T-helper 9 cell (primary cell): ENCODE measurements at places on chromosomes 5 and 9.

DNA sequence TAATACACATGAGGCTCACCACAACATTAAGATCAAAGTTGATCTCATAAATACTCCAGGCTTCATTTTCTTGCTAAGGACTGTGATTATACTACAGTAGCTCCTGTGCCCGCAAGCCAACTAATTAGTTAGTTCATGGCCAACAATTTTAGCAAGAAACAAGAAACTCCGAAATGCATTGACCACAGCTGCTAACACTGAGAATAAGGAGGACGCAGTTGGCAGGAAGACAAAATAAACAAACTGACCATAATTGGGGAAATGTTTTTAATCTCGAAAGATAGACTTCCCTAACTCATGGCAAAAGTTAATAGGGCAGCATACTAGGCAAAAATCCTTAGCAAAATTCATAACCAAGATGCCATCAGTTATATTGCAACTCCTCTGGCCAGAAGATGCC is 115.5 kb upstream of the SPEF2 start:
- no peak for DNase-seq

GRCh38 chr5:136057401-136058038 is 28.7 kb downstream of the TGFBI start:
- no peak for DNase-seq

GRCh38 chr9:116504893-116505480 is 182.1 kb upstream of the TRIM32 start:
- DNase-seq, result no peak

DNA sequence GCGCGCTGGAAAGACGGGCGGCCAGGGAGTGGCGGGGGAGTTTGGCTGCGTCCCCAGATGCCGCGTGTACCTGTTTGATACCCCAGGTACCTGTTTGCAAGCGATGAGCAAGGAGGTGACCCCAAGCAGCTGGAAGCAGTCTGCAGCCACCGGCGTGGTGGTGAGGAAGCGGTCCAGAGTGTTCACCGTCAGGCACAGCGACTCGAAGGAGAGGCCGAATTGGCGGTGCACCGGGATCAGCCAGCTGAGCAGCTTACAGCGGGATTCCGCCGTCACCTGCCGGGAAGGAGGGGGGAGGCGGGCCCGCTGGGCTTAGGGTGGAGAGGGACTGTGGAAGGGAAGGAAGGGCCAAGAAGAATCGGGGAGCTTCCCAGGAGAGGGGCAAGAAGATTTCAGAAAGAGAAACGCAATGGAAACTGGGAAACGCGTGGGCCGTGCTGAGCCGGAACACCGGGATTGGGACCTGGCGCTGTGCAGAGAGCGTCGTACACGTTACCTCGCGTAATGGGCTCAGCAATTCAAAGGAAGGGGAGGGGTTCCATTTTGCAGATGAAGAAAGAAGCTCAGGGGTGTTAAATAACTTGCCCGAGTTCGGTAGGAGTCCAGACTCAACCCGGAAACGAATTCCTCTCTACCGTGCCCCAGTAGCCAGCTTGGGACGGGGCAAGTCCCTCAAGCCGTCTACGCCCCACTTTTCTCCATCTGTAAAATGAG is 980 bp downstream of the CCNO start:
- no peak for DNase-seq

DNA sequence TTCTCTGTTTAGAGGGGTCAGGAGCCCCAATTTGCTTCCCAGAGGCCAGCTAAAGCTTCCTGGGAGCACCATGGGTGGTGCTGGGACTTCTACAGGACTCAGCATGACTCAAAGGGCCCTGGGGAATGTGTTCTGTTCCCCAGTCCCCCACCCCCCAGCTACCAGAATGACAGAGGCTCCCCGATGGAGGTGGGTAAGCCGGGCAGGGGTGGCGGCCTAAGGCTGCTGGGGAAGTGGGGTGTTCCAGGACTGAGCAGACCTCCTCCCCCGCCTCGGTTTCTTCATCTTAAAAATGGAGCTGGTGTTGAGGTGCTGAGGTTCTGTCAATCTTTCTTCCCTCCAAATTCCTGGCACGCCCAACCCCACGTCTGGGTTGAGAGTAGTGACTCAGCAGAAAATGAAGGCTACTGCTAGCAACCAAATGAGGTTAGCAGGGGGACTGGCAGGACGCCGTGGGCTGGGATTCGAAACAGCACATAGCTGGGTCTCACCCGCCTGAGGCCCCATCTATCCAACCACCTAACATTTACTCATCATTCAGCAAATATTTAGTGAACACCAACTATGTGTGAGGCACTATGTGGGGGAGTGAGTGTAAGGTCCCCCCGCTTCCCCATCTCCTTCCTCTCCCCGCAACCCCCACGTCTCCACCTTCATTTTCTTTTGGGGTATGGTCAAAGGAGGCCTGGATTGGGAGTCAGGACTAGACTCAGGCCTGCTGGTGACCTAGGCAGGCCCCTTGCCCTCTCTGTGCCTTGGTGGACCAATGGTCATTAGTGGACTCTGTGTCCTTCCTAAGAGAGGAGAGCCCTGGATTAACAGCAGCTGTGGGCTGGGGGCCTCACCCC is 50.2 kb downstream of the C9orf50 start:
- DNase-seq, result no peak

- no peak for DNase-seq
Measured at GRCh38 chr5:102625928-102626327, 127.1 kb upstream of the SLCO6A1 start.
